Mesendoderm (in vitro differentiated cells): ENCODE measurements at places on chromosomes 13 and 19.

GRCh38 chr13:108855737-108856387 is 226.5 kb downstream of the MYO16 start:
- no peak for DNase-seq

GRCh38 chr13:23866420-23867026 is 22.7 kb downstream of the MIPEP start:
- DNase-seq: peak; percentile 23

- DNase-seq: no peak
Measured at GRCh38 chr13:97077341-97077740, 83.1 kb upstream of the OXGR1 start.

- no peak for DNase-seq
Measured at GRCh38 chr13:113488283-113488682, 2.2 kb downstream of the DCUN1D2 start.

- DNase-seq: no peak
Measured at GRCh38 chr13:103542648-103543047, 476.4 kb upstream of the SLC10A2 start.

DNA sequence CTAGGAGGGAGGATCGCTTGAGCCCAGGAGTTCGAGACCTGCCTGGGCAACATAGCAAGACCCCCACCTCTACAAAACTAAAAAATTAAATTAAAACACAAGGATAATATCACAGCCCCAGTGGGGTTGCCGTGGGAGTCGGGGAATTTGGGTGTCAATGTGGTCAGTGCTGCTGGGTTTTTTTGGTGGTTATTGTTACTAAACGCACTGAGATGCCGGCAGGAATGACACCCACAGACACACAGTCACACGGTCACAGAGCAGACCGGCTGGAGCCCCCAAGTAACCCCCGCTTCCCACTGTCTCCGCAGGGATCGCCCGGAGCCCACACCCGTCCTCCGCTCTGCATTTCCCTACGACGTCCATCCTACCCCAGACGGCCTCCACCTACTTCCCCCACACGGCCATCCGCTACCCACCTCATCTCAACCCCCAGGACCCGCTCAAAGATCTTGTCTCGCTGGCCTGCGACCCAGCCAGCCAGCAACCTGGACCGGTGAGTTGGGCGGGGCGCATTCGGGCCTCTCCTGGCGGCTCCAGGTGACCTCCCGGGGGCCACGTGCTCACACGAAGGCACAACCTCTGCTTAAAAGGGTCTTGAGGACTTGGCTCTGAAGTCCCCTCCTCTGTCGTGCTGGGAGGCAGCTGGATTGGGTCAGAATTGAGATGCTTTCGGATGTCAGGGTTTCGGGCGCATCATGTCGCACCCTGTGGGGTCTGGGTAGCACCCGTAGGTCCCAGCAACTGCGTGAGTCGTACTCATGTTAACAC is 28.0 kb downstream of the SMIM24 start:
- DNase-seq: no peak

DNA sequence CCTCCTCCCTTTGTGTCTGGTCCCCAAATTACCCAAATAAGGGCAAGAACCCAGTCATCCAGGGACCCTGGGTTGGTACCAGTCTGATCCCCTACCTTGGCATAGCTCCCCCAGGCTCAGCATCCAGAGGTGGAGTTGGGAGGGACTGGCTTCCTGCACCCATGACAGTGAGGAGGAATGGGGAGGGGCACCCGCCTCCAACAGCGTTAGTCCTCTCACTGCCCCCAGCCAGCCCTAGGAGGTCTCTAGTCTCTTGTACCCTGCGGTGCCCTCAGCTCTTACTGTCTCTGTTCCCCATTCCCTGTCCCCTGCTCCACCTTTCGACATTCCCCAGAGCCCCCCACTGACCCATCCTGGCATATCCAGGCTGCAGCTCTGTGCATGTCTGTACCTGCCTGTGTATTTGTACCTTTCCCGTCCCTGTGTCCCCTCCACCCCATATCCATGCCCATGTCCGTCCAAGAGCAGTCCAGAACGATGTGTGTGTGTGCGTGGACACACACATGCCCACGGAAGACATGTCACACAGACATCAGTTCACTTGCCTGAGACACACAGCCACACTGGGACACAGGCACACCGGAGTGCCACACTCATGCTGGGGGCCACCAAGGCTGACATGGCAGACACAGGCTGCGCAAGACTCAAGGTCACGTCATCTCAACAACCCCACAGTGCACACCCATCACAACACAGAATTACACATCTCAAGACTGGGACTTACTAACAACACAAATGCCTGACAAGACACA is 17.8 kb downstream of the ERFL start:
- no peak for DNase-seq

- DNase-seq: no peak
Measured at GRCh38 chr19:31292639-31293185, 56.5 kb downstream of the TSHZ3 start.
